Stimulated activated CD4-positive, alpha-beta T cell treated with anti-CD3 and anti-CD28 coated beads, TNF-alpha, amount 100 ng/mL, for 24 hours (primary cell): ENCODE measurements at places on chromosomes 13 and 19.
A peak's percentile ranks its signal among the peaks of the same experiment; 100 is the strongest.

DNA sequence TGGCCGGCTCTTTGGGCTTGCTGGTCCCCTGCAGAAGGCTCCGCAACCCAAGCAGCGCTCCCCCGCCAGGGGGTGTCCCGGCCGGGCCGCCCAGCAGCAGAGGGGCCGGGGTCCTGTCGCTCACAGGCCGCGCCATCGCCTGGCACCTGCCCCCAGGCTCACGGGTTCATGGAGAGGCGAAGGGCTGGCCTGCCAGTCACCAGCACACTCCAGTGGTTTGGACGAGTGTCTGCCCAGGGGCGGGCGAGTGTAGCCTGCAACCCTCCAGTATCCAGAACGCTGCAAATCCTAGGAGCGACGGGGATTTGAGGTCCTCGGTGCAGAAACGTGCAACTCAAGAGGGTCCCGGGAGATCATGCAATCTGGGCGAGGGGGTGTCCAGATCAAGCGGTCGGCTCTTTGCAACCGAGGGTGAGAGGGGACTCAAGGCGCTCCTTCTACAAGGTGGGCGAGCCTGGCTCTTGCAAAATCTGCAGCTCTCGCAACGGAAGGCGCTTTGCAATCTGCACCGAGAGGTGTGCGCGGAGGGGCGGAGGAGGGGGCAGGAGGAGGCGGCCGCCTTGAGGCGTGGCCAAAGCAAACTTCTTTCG is at the start of gene DBP:
Gene DBP (minus strand): TSS at position 521 of the 590 bp plus-strand sequence. CDS start 385 bp downstream, at position 136.
- DNase-seq = no peak

DNA sequence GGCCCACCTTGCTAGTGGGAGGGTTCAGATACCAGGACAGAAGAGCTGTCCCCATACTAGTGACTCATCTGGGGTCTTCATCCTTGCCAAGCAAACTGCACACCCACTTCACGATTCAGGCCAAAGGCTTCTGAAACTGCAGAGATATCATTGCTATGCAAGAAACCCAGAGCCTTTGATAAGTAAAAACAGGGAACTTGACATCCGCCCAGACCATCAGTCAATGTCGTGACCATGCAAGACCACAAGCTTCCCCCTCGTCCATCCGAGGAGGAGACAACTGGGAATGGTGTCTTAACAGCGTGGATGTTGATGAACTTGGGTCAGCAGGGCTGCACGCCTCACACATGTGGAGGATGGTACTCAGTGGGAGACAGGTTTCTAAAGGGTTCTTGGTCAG is 58.0 kb downstream of the ABCC4 start:
- no peak for DNase-seq

DNA sequence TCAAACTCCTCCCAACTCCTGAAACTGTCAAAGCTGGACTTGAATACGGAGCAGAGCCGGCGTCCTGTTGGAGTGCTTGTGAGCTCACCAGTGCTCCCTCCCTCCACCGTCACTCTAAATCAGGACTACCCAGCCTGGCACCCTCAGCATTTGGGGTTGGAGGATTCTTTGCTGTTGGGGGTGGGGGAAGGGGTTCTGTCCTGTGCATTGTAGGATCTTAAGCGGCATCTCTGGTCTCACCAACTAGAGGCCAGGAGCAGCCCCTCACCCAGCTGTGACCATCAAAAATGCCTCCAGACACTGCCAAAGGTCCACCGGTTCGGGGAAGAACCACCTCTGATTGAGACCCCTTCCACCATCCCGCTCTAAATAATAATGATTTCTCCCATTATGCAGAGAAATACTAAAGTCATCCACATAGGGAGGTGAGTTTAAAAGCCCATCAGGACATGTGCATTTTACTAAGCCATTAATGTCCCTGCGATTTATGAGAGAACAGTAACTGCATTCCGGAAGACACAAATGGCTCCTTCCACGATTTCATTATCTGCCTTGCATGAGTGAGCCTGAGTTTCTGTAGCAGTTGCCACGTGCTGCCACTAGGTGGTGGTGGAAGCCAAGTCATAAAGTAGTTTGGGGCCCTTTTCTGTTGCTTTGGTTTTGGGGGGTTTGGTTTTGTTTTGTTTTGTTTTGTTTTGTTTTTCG is 16.1 kb upstream of the USP29 start:
- peak; percentile 39 for DNase-seq

DNA sequence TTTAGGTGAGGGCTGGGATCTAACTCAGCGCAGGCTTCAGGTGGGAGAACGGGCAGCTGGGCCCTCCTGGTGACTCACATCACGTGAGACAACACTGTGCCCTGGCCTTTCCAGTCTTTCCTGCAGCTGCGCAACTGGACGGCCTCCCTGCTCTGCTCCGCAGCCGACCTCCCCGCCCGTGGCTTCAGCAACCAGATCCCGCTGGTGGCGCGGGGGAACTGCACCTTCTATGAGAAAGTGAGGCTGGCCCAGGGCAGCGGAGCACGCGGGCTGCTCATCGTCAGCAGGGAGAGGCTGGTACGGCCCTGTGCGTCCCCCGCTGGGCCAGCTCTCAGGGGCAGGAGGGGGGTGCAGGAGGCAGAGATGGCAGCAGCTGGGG is 8.8 kb downstream of the SPPL2B start:
- DNase-seq = no peak

DNA sequence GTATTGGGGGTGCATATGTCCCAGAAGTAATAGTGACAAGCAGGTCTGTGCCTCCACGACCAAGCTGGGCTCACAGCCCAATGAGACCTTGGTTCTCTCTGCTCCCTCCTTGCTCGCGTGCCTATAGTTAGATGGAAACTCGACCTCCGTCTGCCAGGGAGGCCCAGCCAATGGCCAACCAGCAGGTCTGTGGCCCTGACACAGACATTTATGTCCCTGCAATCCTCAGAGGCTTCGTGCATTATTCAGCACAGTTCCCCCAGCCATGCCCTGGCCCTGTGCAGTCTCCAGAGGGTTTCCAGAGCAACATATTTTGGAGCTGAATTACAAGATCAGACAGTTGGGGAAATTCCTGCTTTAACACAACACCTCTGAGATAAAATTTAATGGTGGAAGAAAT is 105.1 kb downstream of the UQCRFS1 start:
- DNase-seq = no peak

DNA sequence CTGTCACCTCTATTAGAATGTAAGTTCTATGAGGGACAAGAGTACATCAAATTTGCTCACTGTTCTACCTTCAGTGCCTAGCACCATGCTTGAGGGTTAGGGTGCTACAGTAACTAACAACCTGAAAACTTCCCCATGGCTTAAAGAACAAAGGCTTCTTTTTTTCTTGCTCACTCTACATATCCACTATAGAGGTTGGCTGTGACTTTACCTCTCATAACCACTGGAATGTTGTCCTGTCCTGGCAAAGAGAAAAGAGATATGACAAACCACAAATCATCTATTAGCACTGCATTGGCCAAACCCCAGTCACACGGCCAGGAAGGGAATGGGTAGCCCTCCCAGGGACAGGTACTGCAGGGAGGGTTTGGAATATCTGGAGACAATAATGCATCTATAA is 23.2 kb upstream of the ACOD1 start:
- no peak for DNase-seq

DNA sequence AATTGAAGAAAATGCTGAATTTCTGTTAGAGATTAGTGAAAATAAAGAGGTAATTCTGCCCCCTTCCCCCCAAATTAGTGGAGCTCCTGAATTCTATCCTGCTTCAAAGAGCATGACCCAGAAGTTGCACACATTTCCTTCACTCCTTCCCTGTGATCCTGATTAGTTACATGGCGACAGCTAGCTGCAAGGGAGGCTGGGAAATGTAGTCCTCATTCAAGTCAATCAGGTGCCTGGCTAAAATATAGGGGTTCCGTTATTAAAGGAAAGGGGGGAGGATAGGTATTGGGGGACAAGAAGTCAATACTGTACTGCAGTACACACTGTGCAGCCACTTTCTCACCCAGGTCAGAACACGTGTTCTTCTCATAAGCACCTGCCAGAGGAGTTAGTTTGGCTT is 65.8 kb downstream of the SIPA1L3 start:
- DNase-seq = no peak

- DNase-seq = no peak
Measured at GRCh38 chr19:43713208-43713607, 2.7 kb upstream of the IRGC start.

GRCh38 chr13:80338781-80339562 is 2.0 kb downstream of the SPRY2 start:
- DNase-seq = no peak
